Left ventricle myocardium inferior (tissue), 1 donor: ENCODE measurements at places on chromosomes 2 and 18. TPM values are rescaled to one million over a fixed set of nuclear protein-coding genes. Genes with fewer than 3 reads are reported as not detected.

DNA sequence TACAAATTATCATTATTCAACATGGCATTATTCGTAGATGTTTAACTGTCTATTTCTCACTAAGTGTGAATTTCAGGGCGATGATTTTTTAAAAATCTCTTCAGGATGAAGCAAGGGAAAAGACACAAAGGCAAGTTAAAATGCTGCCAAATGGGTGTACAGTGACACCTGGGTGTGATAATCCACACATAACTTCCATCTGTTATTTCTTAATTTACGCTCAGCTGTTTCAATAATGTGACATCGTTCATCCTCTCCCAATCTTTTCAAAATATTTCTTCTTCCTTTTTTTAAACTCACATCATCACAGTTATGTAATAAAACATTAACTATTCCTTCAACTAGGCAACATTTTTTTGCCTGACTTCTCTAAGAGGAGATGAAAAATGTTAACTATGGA, 10.6 kb downstream of the PDE1A start:
- H3K36me3 ChIP-seq = no peaks in the 10 kb centered on the region
- peaks cover 9% of the 10 kb centered on the region for H3K4me1 ChIP-seq
- no peaks in the 10 kb centered on the region for H3K27me3 ChIP-seq
- H3K27ac ChIP-seq = peak overlapping the region; percentile 27

- H3K4me3 ChIP-seq = no peak overlapping the region
- no peak overlapping the region for H3K27ac ChIP-seq
- no peaks in the 10 kb centered on the region for H3K36me3 ChIP-seq
- no peak for DNase-seq
- peaks cover 11% of the 10 kb centered on the region for H3K4me1 ChIP-seq
- no peaks in the 10 kb centered on the region for H3K27me3 ChIP-seq
Observed at GRCh38 chr2:160694631-160695030, 201.0 kb upstream of the RBMS1 start.

DNA sequence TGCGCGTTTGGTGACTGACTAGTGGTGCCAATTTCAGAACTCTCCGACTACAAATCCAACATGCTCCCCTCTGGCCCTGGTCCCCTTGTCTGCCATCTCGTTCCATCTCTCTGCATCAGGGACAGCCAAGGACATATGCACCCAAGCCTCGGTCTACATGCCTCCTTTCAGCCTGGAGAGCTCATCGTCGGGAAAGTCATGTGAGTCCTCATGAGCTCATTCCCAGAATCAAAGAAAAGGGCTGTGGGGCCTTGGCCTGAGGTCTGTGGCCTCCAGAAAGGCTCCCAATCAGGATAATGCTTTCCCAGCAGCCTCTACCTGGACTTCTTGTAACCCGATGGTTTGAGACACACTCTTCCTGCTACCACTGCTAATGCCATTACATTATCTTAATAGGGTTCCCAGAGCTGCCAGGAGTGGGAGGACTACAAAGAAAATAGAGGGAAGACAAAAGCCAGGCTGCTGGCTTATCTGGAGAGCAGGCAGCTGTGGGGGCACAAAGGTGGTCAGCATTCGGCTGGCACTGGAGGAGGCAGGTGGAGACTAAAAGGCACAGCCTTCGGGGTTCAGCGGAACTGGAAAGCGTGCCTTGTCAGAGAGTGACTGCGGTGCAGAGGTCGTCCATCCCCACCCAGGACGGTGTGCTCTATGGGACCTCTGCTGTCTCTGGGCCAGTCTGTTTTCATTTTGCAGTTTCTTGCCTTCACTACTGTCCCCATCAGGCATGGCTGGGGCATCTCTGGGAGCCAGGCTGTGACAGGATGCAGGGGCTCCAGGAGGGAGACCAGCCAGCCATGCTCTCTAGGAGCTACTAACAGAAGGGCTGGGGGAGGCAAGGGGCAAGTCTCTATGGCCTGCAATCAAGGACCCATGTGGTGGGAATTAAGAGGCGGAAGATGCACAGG, 104.4 kb upstream of the SMAD2 start:
- H3K27me3 ChIP-seq = no peaks in the 10 kb centered on the region
- peaks cover 20% of the 10 kb centered on the region for H3K4me1 ChIP-seq
- no peak overlapping the region for H3K27ac ChIP-seq
- no peak overlapping the region for H3K4me3 ChIP-seq

- H3K4me1 ChIP-seq = peaks cover 18% of the 10 kb centered on the region
- no peaks in the 10 kb centered on the region for H3K36me3 ChIP-seq
- no peak overlapping the region for H3K4me3 ChIP-seq
- no peaks in the 10 kb centered on the region for H3K27me3 ChIP-seq
- no peak overlapping the region for H3K27ac ChIP-seq
Observed at GRCh38 chr18:62777814-62778213, 62.5 kb downstream of the PHLPP1 start.

C1GALT1C1L gene
- 1.2 TPM for total RNA-seq

UGGT1 gene
- total RNA-seq = 30.3 TPM

PIEZO2 gene
- total RNA-seq = 0.33 TPM

GRCh38 chr2:19786408-19787058, 115.2 kb downstream of the TTC32 start:
- no peak overlapping the region for H3K27ac ChIP-seq
- H3K4me1 ChIP-seq = peaks cover 21% of the 10 kb centered on the region
- no peak for DNase-seq
- no peaks in the 10 kb centered on the region for H3K36me3 ChIP-seq

DNA sequence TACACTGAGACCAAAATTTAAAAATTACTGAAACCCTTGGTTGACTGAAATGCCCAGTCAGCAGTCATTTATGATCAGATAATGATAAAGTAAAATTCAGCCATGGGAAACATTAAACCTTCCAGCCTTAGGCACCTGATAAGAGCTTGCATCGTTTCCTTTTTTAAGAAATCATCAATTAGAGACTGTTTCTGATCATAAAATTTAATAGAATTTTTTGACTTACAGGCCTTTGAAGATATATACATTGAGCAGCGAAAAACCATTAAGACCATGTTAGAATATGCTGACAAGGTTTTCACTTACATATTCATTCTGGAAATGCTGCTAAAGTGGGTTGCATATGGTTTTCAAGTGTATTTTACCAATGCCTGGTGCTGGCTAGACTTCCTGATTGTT, 99.6 kb upstream of the CSRNP3 start:
- DNase-seq = no peak
- H3K27me3 ChIP-seq = no peaks in the 10 kb centered on the region
- H3K27ac ChIP-seq = no peak overlapping the region
- no peaks in the 10 kb centered on the region for H3K36me3 ChIP-seq

DNA sequence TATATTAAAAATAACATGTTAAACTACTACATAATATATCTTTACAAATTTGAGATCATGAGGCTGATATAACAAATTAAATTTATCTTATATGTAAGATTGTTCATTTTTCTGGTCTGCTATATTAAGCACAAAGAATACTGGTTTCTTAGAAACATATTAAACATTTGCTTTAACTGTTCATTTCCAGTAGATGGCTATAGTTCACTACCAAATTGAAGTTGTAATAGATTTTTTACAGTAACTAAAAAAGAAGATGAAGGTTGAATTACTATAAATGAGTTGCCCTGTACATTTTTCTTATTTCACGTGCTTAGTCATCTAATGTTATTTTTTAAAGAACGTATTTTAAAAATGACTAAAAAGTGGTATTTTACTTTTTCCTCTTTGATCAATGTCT, 57.0 kb downstream of the ZNF407 start:
- H3K36me3 ChIP-seq = no peaks in the 10 kb centered on the region
- H3K4me3 ChIP-seq = no peak overlapping the region
- no peak overlapping the region for H3K27ac ChIP-seq
- peaks cover under 1% of the 10 kb centered on the region for H3K4me1 ChIP-seq

GRCh38 chr18:47724186-47724975, 206.1 kb downstream of the SMAD2 start:
- H3K4me3 ChIP-seq = no peak overlapping the region
- no peaks in the 10 kb centered on the region for H3K36me3 ChIP-seq
- DNase-seq = no peak
- H3K27ac ChIP-seq = no peak overlapping the region

MBP gene
- 35.0 TPM for total RNA-seq

- H3K27ac ChIP-seq = no peak overlapping the region
- H3K4me1 ChIP-seq = no peaks in the 10 kb centered on the region
- no peak for DNase-seq
- peaks cover 17% of the 10 kb centered on the region for H3K27me3 ChIP-seq
- H3K4me3 ChIP-seq = no peak overlapping the region
- no peaks in the 10 kb centered on the region for H3K36me3 ChIP-seq
Observed at GRCh38 chr2:65666156-65666725, 233.8 kb upstream of the SPRED2 start.

- no peak for DNase-seq
- H3K4me1 ChIP-seq = no peaks in the 10 kb centered on the region
- no peak overlapping the region for H3K4me3 ChIP-seq
- no peaks in the 10 kb centered on the region for H3K36me3 ChIP-seq
- H3K27ac ChIP-seq = no peak overlapping the region
Observed at GRCh38 chr2:67437114-67437513, 40.0 kb downstream of the ETAA1 start.

DNA sequence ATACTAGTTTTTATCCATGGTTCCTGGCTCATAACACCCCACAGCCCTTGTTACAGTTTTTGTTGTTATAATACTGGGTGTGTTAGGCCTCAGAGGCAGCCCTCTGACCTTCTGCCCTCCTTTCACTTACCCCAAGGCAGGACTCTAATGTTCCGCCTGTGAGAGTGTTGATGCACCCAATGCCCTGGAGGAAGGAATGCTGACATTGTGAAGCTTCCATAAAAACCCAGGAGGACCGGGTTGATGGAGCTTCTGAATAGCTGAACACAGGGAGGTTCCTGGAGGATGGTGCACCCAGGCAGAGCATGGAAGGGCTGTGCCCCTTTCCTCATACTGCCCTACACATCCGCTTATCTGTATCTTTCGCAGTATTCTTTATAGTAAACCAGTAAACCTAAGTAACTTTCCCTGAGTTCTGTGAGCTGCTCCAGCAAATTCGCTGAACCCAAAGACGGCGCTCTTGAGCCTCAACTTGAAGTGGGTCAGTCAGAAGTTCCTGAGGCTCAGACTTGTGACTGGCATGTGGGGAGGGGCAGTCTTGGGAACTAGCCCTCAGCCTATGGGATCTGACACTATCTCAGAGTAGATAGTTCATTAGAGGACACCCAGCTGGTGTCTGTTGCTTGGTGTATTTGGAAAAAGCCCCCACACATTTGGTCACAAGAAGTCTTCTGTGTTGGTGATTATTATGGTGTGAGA, 10.4 kb downstream of the STON1 start:
- H3K27me3 ChIP-seq = no peaks in the 10 kb centered on the region
- no peak for DNase-seq
- no peak overlapping the region for H3K4me3 ChIP-seq
- H3K27ac ChIP-seq = no peak overlapping the region
- H3K4me1 ChIP-seq = peaks cover 26% of the 10 kb centered on the region

DNA sequence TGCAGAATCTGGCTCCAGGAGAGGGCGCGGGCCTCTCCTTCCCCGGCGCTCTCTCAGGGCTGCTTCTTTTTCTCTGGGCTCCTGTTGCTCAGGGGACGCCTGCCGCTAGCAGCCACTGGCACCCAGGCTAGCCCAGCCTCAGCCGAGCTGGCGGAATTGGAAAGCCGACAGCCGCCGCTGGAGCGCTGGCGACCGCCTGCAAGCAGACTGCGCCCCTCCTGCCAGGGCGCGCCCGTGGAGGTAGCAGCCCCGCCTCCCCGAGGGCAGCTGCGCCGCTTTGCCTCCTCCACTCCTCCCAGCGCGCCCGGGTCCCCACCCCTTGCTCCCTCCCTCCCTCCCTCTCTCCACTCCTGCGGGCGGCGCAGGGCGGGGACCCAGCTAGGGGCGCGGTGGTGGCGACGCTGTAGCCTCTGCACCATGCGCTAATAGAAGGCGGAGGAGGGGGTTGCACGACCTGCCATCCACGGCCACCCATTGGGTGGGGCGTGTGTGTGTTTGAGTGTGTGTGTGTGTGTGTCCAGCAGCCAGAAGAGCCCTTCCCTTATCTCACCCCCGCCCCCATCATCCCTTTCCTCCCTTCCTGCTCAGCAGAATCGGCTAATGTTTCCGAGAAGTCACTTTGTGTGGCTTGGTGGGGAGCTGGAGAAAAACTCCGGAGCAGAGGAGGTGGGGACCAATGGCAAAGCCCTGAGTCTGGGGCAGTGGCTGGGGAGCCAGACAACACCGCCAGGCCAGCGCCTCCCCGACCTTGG, at the start of gene SCN9A:
TSS of gene SCN9A (minus strand) at position 209 of the 752 bp plus-strand sequence. CDS start 64,188 bp downstream, outside the sequence.
- peaks cover 14% of the 10 kb centered on the region for H3K27me3 ChIP-seq
- H3K4me3 ChIP-seq = peak within 1 kb of the TSS; percentile 73
- peak within 1 kb of the TSS; percentile 35 for H3K27ac ChIP-seq
- peaks cover 20% of the 10 kb centered on the region for H3K4me1 ChIP-seq

DNA sequence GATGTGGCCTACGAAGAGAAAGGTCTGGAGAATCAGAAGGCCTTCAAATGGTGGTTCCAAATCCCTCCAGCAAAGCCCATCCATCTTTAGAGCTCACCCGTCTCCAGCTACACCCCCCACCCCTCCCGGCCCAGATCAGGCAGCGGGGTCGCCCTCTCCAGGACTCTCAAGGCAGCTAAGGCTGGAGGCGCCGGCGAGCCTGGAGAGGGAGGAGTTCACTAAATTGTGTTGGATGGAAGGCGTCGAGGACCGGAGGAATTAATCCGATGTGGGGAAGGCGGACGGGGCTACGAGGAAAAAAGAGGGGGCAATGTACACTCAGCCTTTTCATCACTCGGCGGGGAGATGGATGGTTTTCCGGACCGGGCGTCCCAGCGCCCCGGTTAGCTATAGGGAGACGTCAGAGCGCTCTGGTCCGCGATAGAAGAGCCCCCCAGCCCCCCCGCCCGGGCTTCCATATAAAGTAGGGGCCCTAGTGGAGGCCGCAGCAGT, at the start of gene GRP:
TSS of gene GRP (plus strand) at position 487 of the 492 bp plus-strand sequence. CDS start 108 bp downstream, outside the sequence.
- no peak for DNase-seq
- peaks cover 16% of the 10 kb centered on the region for H3K4me1 ChIP-seq
- no peaks in the 10 kb centered on the region for H3K36me3 ChIP-seq
- no peak within 1 kb of the TSS for H3K27ac ChIP-seq
- H3K4me3 ChIP-seq = peak within 1 kb of the TSS; percentile 49

- no peak overlapping the region for H3K27ac ChIP-seq
- no peaks in the 10 kb centered on the region for H3K27me3 ChIP-seq
- no peaks in the 10 kb centered on the region for H3K4me1 ChIP-seq
- no peak overlapping the region for H3K4me3 ChIP-seq
Observed at GRCh38 chr2:13545320-13545719, 828.6 kb downstream of the TRIB2 start.

- H3K4me1 ChIP-seq = peaks cover 96% of the 10 kb centered on the region
- DNase-seq = no peak
Observed at GRCh38 chr18:35050028-35050546, 8.9 kb downstream of the MAPRE2 start.
